ENCODE measurements at places on chromosomes 4 and X.
A peak's percentile ranks its signal among the peaks of the same experiment; 100 is the strongest.

DNA sequence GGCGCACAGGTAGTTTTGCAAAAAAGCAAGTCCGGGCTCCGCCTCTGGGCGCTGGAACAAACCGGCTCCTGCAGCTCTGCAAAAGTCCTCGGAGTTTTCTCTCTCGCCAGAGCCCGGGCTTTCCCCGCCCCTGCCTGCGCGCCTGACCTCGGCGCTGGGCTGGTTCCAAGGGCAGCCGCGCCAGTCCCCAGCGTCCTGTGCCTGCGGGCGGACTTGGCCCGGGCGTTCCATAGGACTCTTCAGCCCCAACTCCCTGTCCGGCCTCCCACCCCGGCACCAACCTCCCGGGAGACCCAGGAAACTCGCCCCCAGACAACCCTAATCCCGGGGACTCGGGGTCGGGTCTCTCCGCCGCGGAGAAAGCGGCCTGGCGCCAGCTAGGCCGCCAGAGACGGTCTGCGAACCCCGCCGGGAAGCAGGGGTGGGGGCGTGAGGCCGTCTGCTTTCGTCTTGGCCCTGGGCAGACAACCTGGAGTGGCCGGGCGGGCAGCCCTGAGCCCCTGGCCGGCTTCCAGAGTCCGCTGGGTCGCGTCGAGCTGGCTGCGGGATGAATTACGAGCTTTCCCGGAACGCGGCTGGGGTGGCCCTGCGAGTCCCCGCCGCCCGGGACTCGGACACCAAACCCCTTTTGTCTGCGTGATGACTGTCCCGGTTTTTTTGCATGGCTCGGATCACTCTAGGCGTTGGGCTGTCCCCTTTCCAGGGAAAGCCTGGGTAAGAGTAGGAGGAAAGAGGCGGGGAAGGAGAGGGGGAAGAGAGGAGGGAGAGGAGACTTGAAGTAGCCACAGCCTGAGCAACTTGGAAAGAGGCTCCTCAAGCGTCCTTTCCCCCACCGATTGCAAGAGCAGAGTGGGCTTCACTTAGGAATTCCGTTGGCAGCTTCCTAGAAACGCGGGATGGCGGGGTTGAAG lies 916 bp downstream of the MXRA5 start:
- no peak for DNase-seq

GRCh38 chr4:88585917-88586316 lies 6.4 kb upstream of the HERC3 start:
- no peak for DNase-seq

DNA sequence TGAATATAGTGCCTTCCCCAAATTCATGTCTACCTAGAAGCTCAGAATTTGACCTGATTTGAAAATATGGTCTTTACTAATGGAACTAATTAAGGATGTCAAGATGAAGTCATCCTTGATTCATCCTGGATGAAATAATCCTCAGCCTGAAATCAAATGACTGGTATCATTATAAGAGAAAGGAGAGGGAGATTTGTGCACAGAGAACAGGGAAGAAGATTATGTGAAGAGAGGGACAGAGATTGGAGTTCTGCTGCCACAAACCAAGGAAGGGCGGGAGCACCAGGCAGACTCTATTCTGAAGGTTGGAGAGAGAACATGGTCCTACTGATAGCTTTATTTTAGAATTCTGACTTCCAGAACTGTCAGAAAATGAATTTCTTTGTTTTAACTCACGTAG lies 680.9 kb upstream of the AADAT start:
- no peak for DNase-seq

- no peak for DNase-seq
Observed at GRCh38 chrX:38893441-38893840, 92.2 kb downstream of the MID1IP1 start.

- DNase-seq, result no peak
Observed at GRCh38 chrX:118551426-118551825, 55.8 kb downstream of the DOCK11 start.

DNA sequence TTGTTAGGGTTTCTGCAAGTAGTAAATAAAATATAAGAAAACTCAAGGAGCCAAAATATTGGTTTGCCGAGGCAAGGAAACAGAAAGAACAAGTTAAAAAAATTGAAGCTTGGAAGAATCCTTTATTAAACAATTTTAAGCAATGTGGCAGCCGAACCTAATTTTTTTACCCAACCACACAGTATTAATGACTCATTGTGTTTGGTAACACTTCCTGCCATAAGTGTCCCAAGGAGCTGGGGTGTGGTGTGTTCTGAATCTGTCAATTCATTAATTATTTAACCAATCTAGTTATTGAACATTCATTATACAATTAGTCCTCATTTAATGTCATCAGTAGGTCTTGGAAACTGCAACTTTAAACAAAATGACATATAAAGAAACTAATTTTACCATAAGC lies 19.3 kb upstream of the CPE start:
- DNase-seq, result no peak

DNA sequence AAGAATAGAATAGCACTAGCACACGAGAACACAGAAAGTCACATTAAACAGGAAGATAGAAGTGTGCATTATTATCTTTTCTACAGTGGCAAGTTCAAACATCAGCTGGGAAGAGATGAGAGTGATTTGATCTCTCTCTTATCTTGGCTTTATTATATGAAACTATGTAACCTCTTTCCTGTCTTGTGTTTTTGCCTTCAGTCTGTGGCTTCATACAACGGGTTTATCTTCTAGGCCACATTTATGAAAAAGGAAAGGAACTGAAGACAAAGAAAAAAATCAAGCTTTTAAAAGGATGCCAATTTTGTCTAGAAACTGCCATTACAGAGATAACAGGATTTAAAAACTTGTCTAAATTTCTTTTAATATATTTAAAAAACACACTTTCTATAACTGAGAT lies 983.6 kb downstream of the RPA4 start:
- no peak for DNase-seq

DNA sequence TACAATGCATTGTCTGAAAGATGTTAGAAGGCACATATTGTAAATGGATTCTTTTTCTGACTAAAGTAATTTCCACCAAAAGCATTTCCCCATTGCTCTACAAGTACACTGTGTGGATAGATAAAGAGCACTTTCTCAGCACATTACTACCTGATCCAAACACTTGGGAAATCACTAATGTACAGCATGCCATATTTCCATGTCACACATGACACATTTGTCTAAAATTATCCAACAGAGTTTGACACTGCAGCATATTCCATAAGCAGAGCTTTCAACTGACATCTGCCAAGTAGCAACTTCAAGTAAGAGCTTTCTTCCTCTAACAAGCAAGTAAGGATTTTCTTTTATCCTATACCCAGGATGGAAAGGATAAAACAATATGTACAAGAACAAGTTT lies 49.5 kb downstream of the REELD1 start:
- no peak for DNase-seq

DNA sequence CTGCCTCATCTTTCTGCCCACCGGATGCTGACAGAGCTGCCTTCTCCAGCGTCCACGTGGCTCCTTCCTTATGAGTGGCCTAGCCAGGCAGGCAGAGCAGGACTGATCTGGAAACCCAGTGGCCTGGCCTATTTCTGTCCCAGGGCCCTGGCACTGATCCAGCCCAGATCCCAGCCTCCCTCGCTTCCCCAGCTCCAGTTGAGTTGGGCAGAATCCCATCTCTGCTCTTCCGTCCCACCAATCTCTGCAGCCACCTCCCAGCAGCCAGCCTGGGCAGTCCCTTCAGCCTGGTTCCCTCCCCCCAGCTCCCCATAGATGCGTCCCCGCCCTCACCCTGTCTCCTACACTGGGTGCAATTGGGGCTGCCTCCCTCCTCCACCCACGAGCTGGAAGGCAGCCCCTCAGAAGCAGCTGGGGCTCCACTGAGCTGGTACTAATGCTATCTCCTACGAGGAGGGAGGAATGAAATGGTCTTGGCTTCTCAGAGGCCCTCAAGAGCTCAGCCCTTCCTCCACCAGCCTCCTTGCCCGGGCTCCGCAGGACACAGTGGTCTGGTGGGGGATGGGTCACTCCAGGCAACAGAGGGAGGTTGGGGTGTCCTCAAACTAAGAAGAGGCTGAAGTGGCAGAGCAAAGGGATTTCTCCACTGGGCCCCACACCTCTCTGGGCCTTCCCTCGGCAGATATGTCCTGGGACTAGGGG lies 94.2 kb downstream of the PJA1 start:
- no peak for DNase-seq

- DNase-seq, result no peak
Observed at GRCh38 chr4:328729-329128, 8.9 kb upstream of the ZNF141 start.

DNA sequence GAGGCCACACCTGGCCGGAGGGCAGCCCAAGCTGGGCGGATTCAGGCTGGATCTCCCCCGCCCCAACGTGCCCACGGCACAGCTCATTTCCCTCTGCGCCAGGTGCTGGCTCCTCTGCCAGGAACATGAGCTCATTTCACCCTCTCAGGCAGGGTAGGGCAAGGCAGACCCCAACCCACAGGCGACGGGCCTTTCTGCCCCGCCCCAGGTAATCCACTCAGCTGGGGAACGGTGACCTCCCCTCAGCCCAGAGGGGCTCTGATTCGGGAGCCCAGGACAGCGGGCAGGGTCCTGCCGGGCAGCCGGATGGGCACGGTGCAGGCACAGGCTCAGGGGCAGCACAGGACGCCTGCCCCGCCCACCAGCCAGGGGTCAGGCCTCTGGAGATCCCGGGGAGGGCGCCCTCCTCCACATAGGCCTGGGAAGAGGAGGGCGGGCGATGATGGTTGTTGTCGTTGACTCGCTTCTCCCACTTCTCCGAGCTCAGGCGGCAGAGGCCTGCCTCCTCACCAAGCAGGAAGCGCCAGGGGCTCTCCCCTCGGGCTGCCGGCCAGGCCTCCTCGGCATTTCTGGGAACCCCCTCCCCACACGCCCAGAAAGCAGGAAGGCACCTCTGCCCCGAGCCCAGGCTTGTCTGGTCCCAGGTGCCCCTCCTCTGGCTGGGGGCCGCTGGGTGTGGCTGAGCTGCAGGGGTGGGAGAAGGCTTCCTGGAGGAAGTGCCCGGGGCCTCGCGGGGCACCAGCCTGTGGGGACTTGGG lies 31.1 kb downstream of the TACC3 start:
- DNase-seq, result no peak

DNA sequence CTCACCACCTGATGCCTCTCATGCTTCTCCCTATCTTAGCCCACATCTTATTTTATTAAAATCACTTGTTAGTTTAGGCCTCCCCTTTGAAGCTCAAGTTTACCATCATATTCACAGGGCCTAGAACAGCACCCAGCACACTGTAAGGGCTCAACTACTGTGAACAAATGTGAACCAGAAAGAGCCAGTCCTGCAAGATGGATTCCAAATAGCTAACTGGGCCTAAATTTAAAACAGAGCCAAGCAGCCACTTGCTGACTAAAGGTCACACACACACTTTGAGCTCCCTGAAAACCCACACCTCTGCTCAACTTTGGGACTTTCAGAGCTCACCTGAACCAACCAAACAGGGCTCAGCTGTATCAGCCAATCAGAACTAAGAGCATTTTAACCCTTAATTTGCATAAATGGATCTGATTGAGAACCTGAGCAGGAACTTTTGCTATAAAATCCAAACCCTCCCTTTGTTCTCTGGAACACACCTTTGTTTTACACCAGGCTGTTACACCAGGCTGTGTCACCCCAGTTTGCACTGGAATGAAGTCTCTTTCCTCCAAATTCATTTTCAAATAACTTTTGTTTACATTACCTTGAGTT lies 62.1 kb upstream of the EXOC1L start:
- no peak for DNase-seq

DNA sequence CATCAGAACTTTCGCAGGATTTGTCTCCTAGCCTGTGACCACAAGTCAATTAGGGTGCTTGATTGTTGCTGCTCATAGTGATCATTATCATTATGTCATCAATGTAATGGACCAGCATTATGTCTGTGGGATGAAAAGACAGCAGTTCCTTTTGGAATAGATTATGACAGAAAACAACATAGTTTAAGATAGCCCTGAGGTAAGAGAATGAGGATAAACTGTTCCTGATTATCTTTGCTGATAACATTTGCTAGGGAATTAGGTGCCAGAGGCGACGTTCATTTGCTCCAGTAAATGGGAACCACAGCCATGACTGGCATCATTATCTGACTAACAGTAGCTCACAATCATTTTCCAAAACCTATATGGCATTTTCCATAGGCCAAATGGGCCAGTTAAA lies 12.7 kb upstream of the THOC2 start:
- no peak for DNase-seq

- DNase-seq, result no peak
Observed at GRCh38 chr4:138185859-138186645, 56.1 kb downstream of the SLC7A11 start.

GRCh38 chrX:135086197-135086854 lies 34.0 kb downstream of the ETDB start:
- DNase-seq, result peak; percentile 10

DNA sequence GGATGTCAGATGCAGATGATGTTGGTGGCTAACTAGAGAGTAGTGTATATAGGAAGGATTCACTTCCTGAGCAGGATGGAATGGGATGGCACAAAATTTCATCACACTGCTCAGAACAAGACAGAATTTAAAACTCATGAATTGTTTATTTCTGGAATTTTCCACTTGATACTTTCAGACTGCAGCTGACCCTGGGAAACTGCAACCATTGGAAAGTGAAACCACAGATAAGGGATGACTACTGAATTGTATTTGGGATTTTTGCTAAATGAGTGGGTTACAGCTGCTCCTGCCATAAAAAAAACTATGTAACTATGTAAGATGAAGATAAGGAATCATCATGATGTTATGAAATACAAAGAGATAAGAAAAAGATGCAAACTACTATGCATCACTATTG lies 51.4 kb downstream of the NPY5R start:
- no peak for DNase-seq

- no peak for DNase-seq
Observed at GRCh38 chrX:112571388-112571787, 108.3 kb downstream of the LHFPL1 start.

- DNase-seq, result no peak
Observed at GRCh38 chr4:79273915-79274314, 51.9 kb downstream of the NAA11 start.

DNA sequence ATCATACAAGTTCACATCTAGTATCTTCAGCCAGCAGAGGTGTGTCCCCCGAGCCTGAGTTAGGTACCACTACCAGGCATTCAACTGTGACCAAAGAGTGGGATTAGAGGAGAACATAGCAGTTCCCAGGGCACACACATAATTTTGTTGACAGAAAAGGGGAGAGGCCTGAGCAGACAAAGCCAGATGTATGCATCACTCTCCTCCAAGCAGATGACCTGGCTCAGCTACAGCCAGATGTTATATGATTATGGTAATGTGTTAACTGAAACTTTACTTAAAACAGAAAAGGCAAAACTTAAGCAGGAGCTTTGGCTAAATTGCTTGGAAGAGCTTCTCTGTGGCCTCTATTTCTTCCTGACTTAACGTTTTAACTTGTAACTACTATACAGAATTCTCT lies 88.9 kb downstream of the CC2D2A start:
- no peak for DNase-seq

DNA sequence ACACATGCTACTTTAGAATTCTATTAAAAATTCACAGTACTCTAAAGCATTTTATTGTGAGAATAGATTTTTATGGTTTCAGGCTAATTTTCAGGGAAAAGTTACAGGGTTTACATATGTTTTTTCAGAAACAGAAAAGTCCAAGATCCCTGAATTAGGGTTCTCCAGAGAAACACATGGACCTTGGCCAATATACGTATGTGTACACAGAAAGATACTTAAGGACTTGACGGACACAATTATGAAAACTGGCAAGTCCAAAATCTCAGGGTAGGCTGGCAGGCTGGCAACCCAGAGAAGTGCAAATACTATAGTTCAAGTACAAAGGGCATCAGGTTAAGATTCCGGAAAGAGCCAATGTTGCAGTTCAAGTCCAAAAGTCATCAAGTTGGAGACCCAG lies 1897.8 kb upstream of the PCDH10 start:
- no peak for DNase-seq

Data from T follicular helper cell (primary cell).